Nucleus accumbens (tissue), 56 donors: ENCODE measurements at places on chromosomes 16 and 17.

DNA sequence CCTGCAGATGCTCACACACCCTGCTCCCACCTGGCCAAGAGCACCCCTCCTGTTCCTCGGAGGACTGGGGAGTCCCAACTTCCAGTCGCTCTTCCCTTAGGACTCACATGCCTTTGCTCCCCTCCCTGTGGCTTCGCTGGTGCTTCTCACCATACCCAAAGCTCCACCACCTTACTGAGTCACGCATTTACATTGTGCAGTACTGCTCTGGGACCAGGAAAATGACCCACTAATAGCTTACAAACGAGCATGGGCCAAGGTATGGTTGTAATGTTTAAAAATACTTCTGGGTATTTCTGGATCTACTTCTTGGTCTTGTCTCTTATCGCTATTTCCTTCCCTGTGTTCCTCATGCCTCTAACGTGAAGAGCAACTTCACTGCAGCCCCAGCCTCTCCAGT, 41.0 kb upstream of the CDRT4 start:
- DNase-seq: no peak

DNA sequence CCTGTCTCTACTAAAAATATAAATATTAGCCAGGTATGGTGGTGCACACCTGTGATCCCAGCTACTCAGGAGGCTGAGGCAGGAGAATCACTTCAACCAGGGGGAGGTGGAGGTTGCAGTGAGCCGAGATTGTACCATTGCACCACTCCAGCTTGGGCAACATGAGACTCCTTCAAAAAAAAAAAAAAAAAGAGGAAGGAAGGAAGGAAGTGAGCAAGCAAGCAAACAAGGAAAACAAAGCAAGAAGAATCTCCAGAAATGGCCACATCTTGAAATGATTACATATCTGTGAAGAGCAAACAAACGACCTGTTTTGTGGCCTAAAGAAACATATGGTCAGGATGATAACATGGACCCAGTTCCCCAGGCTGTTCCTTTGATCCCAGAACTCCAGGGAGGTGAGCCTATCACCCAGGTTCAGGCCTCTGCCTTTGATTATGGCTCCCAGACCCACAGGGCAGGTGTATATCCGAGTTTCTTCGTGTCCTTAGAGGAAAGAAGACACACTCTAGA, 8.9 kb downstream of the ACOX1 start:
- DNase-seq: no peak

GRCh38 chr17:58314706-58315015, 13.9 kb downstream of the TSPOAP1 start:
- DNase-seq: no peak

GRCh38 chr17:34712481-34713195, 133.3 kb downstream of the TMEM132E start:
- no peak for DNase-seq

- no peak for DNase-seq
Observed at GRCh38 chr16:89583895-89584644, 8.5 kb downstream of the CPNE7 start.
